ENCODE measurements at places on chromosomes 6 and 20.

GRCh38 chr6:168732676-168733075 lies 291.7 kb downstream of the SMOC2 start:
- no peak for DNase-seq

DNA sequence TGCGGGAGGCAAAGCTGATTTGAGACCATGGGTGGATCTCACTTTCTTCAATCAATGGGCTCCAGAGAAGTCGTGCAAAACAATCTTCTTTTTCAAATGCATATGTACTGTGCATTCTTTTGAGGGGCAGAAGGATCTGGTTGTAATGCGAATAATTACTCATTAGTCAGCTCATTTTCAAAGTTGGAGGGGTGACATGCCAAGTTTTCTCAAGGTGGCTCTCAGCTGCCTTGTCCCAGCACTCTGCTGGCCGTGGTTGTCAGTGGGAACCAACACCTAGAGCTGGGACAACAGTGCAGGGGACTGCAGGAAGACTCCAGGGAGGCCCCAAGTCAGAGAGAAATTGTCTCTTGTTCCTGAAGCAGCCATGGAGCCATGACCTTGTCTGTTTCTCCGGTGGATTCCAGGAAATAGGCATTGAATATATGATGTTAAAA lies 25.3 kb downstream of the MYT1 start:
- DNase-seq = no peak

GRCh38 chr6:107246972-107247615 lies 131.8 kb upstream of the BEND3 start:
- no peak for DNase-seq

GRCh38 chr20:56060486-56060885 lies 55.2 kb upstream of the CBLN4 start:
- no peak for DNase-seq

GRCh38 chr6:91482498-91482897 lies 895.6 kb upstream of the MAP3K7 start:
- DNase-seq = no peak

GRCh38 chr6:116398316-116399010 lies 27.7 kb downstream of the DSE start:
- DNase-seq = no peak

- DNase-seq = no peak
Measured at GRCh38 chr6:74510878-74511277, 695.0 kb downstream of the COL12A1 start.

- no peak for DNase-seq
Measured at GRCh38 chr6:130694606-130695005, 132.6 kb upstream of the SMLR1 start.

- DNase-seq = no peak
Measured at GRCh38 chr6:56279331-56280080, 32.1 kb upstream of the COL21A1 start.

DNA sequence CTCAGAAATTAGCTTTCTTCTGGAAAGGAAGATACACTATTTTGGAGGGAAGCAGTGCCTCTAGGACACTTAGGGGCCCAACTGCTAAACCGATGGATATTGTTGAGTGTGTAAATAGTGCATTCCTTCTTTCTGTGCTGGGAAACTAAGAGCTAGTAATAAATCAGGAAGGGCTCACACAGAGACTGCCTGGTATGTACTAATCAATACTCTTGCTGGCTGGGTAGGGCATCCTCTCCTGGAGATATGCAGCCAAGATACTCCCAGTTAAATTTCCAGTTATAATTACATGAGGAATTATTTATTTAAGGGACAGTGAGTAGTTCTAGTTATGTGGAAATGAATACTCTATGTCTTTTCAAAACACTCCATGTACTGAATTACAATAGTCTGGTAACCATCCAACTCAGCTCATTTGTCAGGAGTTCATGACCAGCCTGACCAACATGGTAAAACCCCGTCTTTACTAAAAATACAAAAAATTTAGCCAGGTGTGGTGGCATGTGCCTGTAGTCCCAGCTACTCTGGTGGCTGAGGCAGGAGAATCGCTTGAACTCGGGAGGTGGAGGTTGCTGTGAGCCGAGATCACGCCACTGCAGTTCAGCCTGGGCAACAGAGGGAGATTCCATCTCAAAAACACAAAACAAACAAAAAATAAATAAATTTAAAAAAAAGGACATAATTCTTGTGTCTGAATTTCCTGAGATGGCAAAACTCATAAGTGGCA lies 100.0 kb downstream of the OR2B2 start:
- no peak for DNase-seq

DNA sequence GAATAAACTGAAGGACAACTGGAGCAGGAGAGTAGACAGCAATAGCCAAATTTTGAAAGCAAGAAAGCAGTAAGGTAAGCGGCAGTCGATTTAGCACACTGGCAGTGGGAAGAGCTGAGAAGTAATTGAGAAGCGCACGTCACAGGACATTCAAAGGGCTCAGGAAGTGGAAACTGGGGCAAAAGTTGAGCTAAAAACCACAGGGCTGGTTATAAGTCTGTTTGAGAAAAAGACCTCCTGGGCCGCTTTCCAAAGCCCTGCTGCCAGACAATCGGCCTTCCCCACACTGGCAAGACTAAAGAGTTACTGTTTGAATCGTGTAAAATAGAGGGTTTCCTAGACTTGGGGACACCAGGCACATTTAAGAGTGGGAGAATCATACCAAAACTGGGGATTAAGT lies 161.4 kb downstream of the DNAH8 start:
- DNase-seq = no peak

- DNase-seq = no peak
Measured at GRCh38 chr6:168858926-168859325, 394.7 kb downstream of the THBS2 start.

DNA sequence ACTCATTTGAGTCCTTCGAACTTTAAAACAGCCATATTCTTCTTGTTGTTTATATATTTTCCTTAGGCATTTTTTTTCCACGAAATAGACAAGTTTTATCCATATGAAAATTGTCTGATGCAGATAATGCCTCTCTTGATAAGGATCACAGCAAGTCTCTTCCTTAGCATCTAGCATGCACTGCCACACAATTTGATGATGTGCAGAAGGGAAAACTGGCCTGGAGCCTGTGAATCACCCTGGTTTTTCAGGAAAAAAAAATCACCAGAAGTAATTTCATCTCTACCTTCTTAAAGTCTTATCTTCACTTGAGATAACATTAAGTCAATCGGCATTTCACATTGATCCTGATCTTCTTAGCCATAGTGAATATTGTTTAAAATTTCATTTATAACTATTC lies 199.8 kb downstream of the TENT5A start:
- no peak for DNase-seq

DNA sequence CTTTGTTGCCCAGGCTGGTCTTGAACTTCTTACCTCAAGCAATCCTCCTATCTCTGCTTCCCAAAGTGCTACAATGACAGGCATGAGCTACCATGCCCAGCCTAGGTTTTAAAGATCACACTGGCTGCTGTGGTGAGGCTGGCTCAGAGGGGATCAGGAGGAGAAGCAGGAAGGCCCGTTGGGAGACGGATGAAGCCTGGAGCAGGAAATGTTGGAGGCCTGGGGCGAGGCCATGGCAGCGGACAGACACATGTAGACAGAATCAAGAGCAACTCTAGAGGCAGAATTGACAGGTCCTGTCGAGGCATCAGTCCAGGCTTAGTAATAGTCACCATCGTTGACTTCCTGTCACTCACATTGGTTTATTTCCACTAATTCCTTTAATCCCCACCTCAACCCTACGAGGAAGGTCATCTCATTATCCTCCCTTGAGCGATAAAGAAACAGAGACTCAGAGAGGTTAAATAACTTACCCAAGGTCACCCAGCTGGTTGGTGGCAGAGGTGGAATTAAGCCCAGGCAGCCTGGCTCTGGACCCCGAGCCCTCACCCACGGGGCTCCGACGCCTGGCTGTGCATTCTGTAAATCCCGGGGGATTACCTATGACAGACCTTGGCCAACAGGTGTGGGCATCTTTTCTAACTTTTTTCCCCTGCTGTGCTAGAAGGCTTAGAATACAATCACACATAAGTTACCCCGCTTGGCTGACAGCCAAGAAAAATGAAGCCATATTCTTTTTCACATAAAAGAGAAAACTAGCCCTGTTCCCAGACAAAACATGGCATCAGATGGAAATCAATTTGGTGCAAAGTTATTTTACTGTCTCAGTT lies 113.4 kb downstream of the EYA2 start:
- no peak for DNase-seq
